ENCODE measurements at places on chromosomes 5 and 9. TPM values are rescaled to one million over a fixed set of nuclear protein-coding genes. Genes with fewer than 3 reads are reported as not detected.

MARCOL gene
- total RNA-seq = not detected

PCDHGA6 gene
- 3.7 TPM for total RNA-seq

CAST gene
- 179 TPM for total RNA-seq

CARTPT gene
- not detected for total RNA-seq

PTTG1 gene
- 13.9 TPM for total RNA-seq

ACOT12 gene
- not detected for total RNA-seq

CTSV gene
- 0.82 TPM for total RNA-seq

CLIC3 gene
- total RNA-seq = 74.5 TPM

ZNF879 gene
- total RNA-seq = 6.2 TPM
